ENCODE measurements at places on chromosomes 2 and 18.

DNA sequence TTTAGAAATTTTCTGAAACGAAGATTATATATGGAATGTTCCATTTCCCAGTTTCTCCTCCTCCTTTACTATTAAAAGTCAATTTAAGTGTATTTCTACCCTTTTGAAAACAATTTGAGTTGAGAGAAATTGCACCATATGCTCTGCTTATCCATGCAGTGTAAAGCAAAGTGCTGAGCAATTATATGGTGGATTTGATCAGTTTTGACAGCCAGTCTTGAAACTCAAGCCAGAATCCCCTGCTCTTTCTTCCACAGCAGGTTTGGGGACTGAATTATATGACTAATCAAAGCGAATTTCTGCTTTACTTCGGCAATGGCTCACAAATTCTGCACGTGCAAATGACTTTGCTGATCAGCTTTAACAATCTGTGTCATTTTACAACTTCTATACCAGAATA is 1183.6 kb downstream of the LRP1B start:
- DNase-seq, result no peak

- DNase-seq, result no peak
Measured at GRCh38 chr2:55395724-55396605, 23.7 kb downstream of the CCDC88A start.

- DNase-seq, result no peak
Measured at GRCh38 chr18:13539050-13539449, 187.3 kb downstream of the FAM210A start.

DNA sequence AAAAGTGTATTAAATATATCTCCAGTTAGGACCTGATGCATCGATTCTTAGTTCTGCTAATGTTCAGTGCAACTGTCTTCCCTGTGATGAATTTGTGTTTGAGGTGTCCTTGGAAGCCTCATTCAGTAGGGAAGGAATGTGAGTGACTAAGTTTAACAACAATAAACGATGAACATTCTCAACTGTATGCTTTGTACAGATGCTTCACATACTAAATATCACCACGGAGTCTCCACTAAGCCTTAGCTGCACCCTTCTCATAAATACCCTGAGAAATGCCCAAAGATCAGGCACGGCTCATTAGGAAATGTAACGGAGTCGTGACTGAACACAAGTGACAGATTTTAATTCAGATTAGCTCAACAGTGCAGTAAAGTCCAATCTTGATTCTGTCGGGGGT is 24.4 kb upstream of the AGFG1 start:
- DNase-seq, result no peak

DNA sequence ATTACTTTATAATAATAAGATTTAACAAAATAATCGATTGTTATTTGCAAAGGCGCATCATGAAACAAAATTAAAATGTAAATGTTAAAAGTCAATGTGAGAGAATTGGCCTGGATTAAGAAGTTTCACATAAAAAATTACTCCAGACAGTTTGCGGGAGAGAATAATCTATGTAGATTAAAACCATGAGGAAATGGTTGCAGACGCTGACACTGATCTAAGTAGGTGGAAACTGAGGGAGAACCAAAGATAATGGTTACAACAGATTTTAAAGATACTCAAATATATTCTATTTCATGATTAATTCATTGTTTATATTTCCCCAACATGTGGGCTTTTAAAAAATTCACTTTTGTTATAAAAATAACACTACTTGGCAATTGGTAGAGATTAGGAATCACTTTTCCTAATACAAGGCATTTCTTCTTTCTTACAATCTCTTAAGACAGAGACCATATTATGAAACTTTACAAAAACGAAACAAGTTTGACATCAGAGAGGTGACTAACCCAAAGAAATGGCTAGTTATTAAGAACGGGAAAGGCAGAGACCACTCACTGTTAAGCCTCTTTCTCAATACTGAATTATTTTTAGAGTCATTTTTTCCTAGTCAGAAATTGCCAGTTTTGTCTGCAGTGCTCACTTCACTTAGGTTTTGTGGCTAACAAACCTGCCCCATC is 1.6 kb downstream of the KANSL1L start:
- no peak for DNase-seq

DNA sequence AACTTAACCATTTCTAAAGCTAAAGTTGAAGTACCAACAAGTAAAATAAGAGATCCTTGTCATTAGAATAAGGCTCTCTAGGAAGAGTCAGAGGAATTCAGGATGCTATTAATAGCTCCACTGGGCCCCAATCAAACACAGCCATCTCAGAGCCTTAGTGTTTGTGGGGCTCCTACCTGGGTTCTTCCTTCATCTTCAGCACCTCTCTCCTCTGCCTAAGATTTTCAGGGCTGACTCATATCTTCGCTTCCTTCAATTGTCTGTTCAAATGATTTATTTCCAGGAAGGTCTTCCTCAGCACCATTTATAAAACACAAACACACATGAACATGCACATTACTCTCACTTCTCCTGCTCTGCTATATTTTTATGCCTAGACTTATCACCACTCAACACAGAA is 119.5 kb downstream of the COL6A3 start:
- DNase-seq, result no peak

DNA sequence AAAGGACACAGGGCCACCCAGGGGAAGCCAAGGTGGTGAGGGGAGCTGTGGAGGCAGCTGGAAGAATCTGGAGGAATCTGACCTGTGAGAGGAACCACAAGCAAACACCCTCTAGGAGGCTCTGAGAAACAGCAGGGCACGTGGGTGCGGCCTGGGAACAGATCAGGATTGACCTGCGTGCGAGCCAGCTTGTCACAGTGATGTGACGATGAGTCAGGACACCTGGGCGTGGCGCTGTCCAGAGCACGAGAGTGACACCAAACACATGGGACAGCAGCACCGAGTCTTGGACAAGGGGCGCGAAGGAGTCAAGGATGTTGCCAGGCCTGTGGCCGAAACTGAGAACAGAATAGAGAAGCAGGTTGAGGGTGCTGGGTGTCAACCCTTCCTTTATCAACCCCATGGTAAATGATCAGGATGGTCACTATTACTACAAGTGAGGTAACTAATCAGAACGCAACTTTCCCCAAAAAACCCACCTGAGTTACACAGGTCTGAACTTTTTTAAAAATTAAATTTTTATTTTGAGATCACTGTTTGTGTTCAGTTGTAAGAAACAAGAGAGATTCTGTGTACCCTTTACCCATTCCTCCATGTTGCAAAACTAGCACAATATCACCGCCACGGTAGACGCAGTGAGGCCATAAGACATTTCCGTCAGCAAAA is 637 bp upstream of the SFT2D3 start:
- DNase-seq, result no peak

GRCh38 chr2:75462721-75463120 is 98.0 kb downstream of the EVA1A start:
- DNase-seq, result no peak

- no peak for DNase-seq
Measured at GRCh38 chr2:63301481-63301880, 250.9 kb downstream of the OTX1 start.

- DNase-seq, result no peak
Measured at GRCh38 chr18:48442761-48443160, 33.6 kb upstream of the ZBTB7C start.

- DNase-seq, result no peak
Measured at GRCh38 chr18:73715210-73715670, 432.4 kb downstream of the FBXO15 start.

DNA sequence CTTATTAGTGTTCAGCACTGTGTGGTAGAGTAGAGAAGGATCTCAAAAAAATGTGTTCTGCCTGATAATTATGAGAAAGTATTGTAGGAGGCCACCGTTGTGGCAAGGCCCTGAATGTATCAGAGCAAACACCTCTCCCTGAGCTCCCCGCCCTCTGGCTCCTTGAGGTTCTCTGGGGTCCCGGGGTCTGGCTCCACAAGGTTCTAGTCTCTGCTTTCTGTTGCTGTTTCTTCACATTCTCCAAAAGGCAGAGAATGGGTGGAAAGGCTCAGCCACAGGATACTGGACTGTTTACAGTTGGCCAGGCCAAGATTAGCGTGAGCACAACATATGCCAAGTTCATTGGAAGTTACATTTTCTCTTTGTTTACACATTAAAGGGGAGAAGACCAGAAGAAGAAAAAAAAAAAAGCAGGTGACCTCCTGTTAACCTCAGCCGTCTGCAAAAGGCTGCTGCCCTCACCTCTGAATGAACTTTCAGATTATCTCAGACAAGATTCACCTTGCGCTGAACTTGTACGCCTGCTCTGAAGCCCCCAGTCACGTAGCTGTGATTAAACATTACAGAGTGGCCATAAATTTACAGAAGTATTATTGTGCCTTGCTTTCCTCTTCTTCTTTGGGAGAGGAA is 56.6 kb upstream of the CYP26B1 start:
- no peak for DNase-seq

DNA sequence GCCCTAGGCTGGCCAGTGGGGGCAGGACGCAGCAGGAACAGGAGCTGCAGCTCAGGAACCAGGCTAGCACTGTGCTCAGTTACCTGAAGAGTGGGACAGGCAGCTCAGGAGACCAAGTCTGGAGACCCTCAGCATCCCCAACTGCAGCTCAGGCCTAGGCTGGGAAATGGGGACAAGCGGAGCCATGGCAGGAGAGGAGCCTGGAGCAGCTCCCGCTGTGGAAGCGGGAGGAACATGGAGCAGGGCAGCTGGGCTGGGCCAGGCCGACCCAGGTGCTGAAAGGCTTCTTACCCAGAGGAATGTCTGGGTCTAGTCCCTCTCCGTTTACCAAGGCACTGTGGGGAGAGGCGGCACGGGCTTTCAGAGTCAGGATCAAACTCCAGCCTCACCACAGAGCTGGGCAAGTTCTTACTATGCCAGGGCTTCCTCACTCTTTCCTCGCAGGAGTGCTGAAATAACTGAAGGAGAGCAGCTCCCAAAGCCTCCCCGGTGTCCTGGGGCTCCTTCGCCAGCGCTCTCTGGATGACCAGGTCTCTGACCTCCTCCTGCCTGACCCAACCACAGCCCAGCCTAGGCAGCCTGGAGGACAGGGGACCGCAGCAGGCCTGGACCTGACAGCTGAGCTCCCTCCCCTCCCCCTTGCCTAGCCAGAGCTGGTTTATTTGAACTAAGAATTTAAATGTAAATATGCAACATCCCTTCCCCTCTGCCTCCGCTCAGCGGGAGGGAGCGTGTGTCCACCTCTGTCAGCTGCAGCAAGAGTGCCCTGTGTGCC is 247.8 kb upstream of the SIX2 start:
- no peak for DNase-seq

- no peak for DNase-seq
Measured at GRCh38 chr2:80454628-80455027, 150.1 kb upstream of the LRRTM1 start.

DNA sequence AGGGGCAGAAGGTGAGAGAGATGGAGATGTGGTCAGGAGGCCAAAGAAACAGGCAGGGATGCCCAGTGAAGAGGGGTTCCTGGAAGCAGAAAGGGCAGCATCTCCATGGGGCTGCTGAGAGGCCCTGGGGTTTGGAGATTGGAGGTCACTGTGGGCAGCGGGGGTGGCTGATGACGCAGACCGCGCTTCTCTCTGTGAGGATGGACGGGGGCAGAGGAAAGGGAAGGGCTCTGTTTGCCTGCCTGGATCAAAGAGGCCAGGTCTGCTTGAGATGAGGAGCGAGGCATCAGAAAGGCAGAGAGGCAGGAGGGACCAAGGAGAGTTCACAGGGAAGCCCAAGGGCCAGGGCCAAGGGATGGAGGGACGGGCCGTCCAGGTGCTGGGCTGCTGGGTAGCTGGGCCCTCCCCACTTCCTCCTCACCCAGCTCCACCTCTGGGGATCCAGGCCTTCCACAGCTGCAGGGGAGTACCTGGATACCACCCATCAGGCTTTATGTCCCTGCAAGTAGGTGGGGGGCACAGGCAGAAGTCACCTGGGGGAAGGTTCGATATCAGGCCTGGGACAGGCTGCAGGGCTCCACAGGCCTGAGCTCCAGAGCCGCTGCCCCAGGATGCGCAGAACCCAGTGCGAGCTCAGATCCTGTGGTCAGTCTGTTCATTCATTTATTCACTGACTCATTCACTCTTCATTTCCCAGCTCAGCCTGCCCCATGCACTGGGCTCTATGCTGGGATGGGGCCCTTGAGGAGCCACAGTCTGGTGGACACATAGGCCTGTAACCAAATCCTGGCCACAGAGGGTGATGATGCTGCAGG is 30.6 kb downstream of the ADRA2B start:
- no peak for DNase-seq

Measured in T-helper 1 cell (primary cell).